Stimulated activated naive CD4-positive, alpha-beta T cell (primary cell): ENCODE measurements at places on chromosomes 16 and 17.

- DNase-seq = peak; percentile 22
Observed at GRCh38 chr17:40309031-40309948, at the start of gene RARA. Gene RARA (plus strand): TSS chr17:40309180. CDS start chr17:40331219, 22,039 bp downstream.

DNA sequence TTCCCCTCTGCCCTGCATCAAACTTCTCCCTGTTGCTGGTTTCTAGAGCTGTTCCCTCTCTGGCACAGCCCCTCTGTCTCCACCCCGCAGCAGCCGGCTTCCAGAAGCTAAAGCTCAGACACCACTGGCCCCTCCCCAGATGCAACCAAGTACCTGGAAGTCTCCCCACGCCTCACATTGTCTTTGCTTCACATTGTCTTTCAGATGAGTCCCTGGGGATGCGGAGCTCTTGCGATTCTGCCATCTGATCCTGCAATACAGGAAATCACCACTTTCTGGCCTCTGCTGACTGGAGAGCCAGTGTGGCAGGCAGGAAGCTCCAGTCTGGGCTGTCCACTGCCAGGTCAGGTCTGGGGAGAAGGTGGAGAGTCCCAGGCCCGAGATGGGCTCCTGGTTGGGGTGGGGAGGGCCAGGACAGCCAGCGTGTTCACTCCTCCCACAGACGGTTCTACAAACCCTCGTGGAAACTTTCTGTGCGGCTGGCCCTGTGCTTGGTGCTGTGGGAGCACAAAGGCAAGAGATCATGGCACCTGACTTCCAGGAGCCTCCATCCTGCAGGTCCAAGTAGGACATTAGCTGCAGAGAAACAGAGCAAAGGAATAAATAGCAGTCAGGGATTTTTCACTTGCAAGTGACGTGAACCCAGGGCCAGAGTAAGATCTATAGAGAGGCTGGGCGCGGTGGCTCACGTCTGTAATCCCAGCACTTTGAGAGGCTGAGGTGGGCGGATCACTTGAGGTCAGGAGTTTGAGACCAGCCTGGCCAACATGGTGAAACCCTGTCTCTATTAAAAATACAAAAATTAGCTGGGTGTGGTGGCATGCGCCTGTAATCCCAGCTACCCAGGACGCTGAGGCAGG, 47.9 kb upstream of the MAP3K14 start:
- no peak for DNase-seq

- no peak for DNase-seq
Observed at GRCh38 chr17:30091771-30092170, 24.8 kb upstream of the NSRP1 start.

DNA sequence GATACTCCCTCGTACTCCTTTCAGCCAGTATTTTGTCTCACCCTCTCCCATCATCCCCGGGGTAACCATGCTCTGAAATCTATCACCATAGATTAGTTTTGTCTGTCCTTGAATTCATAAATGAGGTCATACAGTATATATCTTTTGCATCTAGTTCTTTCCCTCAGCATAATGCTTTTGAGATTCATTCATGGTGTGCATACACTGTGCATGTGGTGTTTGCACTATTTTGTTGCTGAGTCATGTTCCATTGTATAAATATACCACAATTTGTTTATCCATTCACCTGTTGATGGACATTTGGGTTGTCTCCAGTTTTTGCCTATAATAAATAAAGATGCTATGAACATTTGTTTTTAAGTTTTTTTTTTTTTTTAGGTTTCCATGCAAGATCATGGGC, 34.2 kb upstream of the NLRP1 start:
- DNase-seq = no peak

- DNase-seq = peak; percentile 30
Observed at GRCh38 chr17:7560172-7561027, 1.3 kb upstream of the SENP3 start.

DNA sequence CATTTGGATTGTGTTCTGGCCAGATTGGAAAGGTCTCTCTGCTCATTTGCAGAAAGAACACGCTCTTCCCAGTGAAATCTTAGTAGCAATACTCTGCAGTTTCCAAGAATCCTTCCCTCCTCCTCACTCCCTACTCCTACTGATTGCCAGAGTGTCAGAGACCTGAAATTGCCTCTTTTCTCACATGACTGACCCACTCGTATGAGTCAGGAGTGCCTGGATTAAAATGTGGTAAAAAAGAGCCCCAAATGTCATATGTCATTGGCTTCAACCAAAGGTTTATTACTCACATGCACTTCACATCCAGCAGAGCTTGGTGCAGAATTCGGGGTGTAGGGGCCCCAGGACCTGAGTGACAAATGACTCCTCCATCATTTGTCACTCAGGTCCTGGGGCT, 39.7 kb upstream of the IRX3 start:
- DNase-seq = no peak

GRCh38 chr16:3364774-3365427, 9.2 kb downstream of the OR2C1 start:
- peak; percentile 62 for DNase-seq

- DNase-seq = no peak
Observed at GRCh38 chr16:55367866-55368603, 44.0 kb downstream of the IRX6 start.

- DNase-seq = no peak
Observed at GRCh38 chr17:19369846-19370492, 7.4 kb upstream of the B9D1 start.

GRCh38 chr17:61284174-61284573, 115.5 kb upstream of the TBX2 start:
- DNase-seq = no peak

GRCh38 chr16:20696618-20697017, 862 bp downstream of the ACSM1 start:
- DNase-seq = no peak

DNA sequence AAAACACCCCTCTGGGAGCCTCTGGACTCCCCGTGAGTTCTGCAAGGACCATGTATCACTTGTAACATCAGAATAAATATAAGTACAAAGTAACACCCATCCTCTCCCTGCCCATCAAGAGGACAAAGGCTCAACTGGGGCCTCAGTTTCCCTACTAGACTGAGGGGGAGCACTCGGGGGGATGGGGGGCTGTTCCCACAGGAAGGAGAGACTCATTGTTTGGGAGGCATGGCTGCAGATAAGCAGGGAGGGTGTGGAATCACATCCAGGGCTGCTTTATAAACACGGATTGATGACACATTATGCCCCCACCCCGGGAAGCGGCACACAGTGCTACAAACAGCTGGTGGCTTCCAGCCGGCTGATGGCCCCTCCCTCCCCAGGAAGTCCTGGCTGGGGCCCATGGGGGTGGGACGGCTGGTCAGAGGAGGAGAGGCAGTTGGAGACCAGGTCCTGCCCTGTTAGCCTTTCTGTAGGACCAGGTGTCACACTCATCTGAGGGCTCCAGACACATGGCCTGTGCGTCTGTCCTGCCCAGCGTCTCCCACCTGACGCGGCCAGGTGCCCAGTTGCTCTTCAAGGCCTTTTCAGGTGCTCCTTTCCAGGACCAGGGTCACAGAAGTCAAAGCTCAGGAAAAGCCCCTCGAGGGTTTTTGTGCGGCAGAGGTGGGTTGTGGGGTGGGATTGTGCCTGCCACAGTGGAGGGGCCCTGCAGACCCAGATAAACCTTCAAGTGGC, 1.3 kb upstream of the MPG start:
- no peak for DNase-seq

GRCh38 chr16:73142053-73142854, 94.3 kb upstream of the ZFHX3 start:
- no peak for DNase-seq

- DNase-seq = no peak
Observed at GRCh38 chr16:66510298-66510697, 39.6 kb downstream of the TK2 start.

DNA sequence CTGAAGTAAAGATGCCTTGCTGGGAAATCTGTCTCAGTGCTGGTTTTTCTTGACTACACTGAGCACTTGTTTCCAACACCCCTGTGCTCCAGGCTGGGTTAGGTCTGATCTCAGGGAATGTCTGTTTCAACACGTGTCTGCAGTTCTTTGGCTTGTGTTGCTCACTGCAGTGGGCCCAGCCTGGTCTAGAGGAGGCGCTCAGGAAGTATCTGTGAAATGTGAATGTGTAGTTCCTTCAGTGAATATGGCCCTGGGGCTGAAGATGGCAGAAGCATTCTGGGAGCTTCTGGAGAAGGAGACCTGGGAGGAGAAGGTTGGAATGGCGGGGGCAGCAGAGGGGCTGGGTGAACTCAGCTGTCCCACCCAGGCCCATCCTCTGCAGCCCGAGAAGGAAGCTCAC, 8.1 kb upstream of the YPEL3 start:
- no peak for DNase-seq

DNA sequence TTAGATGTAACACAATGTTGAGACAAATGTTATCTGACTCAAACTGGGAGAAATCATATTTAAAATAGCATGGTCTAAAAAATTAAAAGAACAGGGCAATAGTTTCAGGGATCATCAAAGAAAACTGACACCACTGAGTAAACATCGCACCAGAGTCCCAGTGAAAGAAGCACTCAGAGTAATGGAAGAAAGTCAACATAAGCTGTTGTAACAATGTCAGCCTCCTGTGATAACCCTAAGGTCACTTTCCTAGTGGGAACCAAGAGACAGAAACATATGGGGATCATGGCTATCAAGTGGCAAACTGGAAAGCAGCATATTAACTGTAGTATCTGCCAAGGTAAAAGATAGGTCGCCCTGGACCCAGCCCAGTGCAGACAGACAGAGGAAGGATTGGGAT, 160.8 kb downstream of the CA10 start:
- no peak for DNase-seq

- no peak for DNase-seq
Observed at GRCh38 chr16:49622084-49622390, 233.9 kb downstream of the ZNF423 start.

GRCh38 chr17:67531291-67531690, 154.2 kb downstream of the PITPNC1 start:
- no peak for DNase-seq

DNA sequence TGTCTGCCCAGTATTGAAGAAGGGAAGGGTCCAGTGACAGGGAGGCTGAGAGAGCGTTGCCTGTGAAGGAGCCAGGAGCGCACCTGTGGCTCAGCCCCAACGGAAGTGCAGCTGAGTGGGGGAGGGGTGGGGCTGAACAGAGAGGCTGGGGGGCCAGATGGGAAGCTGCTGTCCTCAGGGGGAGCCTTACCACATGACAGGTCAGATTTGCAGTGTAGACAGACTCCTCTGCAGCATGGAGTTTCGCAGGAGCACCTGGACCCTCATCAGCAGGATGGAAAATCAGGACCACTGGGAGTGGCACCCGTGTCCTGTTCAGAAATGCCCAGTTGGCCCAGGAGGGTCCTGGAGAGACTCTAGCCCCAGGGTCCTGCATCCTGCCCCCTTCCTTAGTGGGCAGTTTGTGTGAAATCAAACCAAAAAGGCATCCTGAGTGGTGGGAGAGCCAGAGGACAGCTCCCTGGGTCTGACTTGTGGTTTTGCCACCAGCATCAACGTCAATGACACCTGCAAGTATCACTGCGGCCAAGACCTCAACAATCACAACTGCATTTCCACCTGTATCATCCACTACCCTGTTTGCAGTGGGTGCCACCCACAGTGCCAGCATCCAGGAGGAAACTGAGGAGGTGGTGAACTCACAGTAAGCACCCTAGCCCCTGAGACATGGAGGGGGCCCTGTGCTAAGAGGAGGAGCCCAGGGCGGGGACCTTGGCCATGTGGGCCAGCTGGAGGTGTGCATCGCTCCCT, 7.8 kb downstream of the CD300A start:
- DNase-seq = peak; percentile 12

DNA sequence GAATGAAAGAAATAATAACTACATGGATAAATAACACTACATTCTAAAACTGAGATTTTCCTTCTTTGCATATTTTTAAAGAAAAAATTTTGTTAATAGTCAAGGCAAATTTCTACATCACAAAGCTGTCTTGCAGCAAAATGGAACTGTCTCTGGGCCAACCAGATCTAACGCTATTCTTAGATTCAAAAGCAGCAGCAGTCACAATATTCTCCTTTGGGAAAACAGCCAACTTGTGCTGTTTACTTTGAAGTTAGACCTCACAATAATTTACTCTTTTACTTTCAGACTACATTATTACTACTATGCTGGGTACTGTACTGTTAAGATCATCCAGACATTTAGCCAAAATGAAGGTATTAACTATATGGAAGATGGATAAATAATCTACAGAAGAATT, 189.1 kb downstream of the CEP112 start:
- DNase-seq = no peak

DNA sequence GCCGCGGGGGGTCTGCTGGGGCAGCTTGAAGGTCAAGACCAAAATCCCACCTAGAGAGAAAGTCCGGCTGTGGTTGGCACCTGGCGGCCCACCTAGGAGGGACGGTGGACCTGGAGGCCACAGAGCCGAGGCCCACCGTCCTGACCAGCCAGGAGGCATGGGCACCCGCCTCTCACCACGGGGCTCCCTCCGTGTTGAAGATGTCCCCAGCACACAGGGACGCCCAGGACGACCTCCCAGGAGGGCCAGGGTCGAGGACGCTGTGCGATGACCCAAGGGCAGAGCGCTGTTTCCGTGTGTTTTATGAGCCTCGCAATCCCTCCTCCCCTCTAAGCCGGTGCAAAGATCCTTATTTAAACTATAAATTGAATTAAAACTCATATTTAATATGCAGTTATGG, 131.2 kb downstream of the C16orf95 start:
- no peak for DNase-seq

DNA sequence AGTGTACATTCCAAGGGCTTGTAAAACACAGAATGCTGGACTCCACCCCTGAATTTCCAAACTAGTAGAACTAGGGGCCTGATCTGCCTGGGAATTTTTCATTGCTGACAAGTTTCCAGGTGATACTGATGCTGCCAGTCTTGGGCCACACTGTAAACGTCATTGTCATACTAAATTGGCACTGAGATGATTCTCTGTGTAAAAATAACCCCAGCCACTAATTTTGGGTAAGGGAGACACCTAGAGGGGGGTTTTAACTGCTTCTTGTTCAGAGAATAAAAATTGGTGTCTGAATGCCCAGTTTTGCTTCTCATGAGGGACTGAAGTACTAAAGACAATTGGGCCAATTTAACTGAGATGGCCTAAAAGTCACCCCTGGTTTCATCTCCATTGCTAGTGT, 5.0 kb upstream of the CDH13 start:
- no peak for DNase-seq

DNA sequence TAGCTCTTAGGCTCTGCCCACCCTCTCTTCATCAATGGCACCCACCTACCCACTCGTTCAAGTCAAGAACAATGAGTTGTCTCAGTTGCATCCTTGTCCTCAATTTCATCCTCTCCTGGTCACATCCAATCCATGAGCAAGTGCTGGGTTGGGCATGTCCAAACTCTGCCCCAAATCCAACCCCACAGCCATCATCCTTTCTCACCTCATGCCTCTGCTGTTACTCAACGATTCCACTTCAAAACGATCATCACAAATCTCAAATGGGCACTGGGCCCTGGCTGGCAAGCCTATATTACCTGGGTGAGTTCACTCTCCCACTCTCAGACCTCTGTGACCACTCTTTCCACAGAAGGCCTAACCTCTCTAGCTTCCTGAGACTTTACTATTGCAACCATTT, 12.0 kb upstream of the TEX2 start:
- no peak for DNase-seq

DNA sequence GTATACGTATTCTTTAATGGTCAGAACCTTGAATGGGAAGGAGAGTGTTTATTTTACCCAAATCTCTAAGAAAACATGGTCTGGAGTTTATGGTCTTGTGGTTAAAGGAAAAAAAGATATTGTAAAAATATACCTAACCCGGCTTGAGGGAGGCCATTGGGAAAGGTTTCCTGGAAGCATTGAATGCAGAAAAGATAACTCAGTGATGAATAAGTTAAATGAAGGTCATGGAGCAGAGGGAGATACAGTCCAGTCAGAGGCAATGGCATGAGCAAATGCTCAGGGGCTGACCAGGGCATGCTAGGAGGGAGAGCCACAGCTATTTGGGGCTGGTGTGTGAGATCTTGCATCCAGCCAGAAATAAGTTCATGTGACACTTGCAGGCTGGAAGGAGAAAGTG, 430.4 kb upstream of the CDH5 start:
- no peak for DNase-seq
